Stimulated activated CD4-positive, alpha-beta T cell treated with anti-CD3 and anti-CD28 coated beads, Interleukin-15, amount 100 ng/mL, for 24 hours (primary cell): ENCODE measurements at places on chromosomes 6 and 20.

DNA sequence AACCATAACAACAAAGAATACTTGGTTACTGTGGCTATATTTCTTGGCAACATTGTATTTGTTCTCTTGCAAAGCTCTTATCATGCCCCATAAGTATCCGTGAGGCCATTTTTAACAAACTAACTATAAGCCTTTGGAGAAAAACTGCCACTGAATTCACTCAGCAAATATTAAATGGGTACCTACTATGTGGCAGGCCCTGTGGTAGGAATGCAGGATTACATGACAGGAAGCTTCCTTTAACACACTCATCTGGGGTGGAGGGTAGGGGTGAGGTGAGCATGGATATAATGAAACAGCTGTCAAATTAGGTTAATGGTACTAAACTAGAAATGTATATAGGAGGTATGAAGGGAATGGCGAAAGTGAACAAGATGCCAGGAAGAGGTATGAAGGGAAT is 504.8 kb downstream of the MEI4 start:
- DNase-seq, result no peak

DNA sequence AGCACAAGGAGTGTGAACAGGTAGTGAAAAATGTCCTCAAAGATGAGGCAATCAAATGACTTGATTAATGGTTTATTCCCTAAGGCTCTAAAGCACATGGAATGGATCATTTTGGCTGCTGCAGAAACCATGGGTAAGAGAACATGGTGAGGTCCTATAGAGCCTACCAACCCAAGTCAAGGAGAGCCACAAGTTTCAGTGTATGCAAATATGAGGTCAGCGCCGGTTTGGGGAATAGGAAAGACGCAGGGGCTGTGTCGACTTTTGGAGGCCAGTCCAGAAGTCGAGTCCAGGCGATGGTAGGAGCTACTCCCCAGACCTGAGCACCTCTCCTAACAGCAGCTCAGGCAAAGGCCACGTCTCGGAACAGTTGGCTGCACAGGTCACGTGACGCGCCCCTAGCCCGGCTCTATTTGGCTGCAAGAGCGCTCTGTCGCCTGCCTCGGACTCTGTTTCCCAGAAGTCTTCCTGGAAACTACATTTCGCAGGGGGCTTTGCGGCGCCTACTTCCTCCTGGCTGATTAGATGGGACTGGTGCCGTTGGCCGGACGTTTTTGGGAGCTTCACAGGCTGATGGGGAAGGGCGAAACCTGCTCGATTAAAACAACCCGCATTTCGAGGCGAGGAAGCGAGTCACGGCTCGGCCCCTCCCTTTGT is 74.4 kb upstream of the CHD6 start:
- peak; percentile 86 for DNase-seq

- no peak for DNase-seq
These were observed 7.7 kb upstream of the SCP2D1 start for GRCh38 chr20:18805881-18806280.

DNA sequence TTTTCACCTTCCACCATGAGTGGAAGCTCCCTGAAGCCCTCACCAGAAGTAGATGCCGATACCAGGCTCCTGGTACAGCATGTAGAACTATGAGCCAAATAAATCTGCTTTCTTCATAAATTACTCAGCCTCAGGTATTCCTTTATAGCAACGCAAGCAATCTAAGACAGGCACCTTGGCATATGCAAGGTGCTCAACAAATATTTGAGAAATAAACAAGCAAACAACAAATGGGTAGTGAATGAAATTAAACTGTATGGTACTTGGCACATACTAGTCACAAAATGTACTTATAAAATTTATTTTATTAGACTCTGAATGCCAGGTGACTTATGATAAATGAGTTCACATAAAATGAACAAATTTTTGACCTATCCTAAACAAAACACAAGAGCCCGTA is 220.3 kb downstream of the MAFB start:
- no peak for DNase-seq

DNA sequence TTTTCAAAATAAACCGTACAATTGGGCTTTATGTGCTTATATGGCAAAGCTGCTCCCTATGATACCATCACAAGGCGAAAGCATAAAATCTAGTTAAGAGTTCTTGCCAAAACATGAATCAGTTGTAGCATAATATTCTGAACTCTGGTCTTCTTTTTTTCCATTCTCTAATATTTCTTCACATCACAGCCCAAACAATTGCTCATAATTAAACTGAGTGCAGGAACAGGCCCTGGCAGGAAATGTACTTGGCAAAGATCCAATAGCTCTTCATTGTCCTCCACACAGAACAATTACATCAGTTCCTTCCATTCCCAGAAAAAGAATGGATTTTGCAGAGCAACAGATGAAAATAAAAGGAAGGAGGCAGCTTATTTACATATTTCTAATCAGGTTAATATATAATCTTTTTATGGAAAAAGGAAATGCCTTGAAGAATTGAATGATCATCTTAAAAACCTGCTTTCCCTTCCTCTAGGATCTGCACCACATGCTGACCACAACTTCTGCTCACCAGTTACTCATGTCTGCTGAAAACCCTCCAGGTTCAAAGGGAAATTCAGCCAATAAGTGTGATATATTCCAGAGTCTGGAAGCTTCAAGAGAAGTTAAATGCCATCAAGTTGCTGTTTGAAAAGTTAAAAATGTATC is 123.3 kb upstream of the COL21A1 start:
- DNase-seq, result no peak

DNA sequence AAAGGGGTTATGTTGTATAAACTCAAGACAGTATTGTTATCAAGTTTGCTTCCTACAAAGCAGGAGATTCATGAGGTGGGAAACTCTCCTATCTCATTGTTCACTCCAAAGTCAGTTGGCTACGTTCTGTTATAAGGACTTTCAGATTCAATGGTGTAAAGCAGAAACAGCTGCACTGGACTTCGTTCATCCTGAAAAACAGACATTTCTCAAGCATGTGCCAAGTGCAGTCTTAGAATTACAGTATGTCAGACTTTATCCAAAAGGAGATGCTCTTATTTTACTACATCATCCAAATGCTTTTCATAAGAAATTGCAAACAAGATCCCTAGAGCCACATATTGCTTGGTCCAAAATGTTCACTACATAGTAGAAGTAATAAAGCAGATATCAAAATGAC is 14.9 kb downstream of the COL21A1 start:
- DNase-seq, result no peak

DNA sequence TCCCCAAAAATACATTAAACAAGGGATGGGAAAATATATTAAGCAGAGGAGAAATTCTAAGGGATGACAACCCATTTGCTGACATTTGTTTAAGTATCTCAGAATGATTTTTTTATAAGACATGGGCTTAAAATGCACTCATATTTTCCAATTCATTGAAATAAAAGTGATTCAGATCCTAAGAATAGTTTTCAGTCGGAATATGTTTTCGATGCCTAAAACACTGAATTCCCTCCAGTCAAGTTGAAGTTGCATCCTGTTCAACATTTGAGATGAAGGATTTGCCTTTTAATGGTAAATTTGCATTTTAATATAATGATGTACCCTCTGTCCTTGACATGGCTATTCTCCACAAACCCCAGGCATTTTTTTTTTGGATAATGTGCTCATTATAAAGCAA is 79.3 kb downstream of the PTCHD4 start:
- DNase-seq, result no peak

- no peak for DNase-seq
These were observed 2.0 kb downstream of the OGFRL1 start for GRCh38 chr6:71290611-71291010.

DNA sequence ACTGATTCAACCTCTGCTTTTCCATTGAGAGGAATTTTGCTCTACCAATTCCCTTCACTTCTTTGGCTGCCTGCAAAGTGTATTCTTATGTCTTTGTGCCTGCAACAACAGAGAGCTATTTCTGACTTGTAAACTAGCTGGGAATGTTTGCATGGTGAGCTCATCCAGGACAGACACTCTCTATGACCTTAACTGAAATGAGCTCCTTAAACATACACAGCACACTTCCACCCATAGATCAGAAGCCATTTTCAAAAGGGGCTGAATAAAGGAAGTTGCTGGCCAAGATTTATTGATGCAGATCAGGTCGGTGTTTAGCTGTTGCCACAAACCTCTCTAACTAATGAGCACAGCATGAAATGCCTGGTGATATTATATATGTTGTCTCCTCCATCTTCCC is 377.7 kb downstream of the BTBD9 start:
- DNase-seq, result no peak

DNA sequence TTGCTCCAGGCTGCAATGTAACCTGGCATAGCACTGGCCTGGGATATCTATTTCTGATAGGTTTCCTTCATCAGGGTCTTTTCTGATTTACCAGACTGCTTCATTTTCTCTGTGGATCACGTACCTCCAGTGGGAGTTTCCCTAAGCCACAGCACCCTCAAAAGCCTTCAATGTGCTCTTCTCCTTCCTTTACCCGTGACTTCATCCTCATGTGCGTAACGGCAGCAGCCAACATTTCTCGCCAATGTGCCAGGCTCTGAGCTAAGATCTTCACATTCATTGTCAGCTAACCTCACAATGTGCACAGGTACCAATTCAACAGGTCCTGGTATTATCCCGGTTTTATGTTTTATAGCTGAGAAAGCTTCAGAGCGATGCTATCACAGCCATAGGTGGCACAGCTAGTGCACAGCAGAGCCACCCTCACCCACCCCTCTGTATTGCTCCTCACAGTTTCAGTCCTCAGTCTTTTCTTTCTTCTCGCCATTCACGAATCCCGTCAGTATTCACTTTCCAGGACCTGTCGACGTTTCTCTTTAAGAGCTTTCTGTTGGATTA is 58.2 kb downstream of the TNFAIP3 start:
- DNase-seq, result no peak

GRCh38 chr20:47713163-47713562 is 72.1 kb downstream of the SULF2 start:
- DNase-seq, result no peak
